ENCODE measurements at places on chromosomes 2 and 18.
A peak's percentile ranks its signal among the peaks of the same experiment; 100 is the strongest.

DNA sequence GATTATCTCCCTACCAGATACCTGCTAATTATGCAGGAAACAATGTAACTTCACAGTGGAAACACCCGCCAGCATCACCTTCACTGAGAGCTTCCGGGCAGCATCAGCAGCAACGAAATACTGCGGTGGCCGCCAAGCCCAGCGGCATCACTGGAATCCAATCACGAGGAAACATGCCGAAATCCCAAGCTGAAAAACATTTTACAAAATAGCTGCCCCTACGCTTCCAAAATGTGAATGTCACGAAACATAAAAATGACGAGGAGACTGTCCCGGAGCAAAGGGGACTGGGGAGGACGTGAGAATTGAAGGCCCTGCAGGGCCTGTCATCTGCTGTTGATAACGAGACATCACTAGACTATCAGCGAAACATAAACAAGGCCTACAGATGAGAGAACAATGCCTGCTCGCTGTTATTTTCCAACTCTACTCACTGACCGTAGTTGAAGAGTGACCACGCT lies 82.6 kb downstream of the HDAC4 start:
- no peak for DNase-seq

DNA sequence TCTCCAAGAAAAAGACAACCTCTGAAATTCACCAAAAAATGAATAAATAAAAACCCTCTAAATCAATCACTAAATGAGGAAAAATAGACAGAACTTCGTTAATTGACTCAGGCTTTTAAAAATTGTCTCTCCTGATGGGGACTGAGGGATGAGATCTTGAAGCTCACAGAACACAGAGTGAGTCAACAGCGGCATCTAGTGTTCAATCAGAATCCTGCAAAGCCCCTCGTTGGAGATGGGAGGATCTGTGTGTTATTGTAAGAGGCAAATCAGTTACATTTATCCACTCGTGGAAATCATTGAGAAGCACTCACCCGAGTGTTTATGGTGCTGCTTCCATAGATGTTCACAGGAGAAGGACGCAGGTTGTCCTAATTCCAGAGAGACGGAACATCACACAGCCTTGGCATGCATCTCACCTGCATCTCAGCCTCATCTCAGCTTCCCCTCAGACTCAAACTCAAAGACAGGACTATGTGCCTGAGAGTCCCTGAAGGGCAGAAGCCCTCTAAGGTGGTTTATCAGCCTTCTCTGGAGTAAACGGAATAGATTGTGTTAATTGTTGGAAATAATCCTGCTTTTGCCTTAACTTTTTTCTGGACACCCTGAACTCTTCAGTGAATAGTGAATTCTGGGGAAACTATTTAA lies 82.0 kb downstream of the MREG start:
- peak; percentile 45 for DNase-seq

DNA sequence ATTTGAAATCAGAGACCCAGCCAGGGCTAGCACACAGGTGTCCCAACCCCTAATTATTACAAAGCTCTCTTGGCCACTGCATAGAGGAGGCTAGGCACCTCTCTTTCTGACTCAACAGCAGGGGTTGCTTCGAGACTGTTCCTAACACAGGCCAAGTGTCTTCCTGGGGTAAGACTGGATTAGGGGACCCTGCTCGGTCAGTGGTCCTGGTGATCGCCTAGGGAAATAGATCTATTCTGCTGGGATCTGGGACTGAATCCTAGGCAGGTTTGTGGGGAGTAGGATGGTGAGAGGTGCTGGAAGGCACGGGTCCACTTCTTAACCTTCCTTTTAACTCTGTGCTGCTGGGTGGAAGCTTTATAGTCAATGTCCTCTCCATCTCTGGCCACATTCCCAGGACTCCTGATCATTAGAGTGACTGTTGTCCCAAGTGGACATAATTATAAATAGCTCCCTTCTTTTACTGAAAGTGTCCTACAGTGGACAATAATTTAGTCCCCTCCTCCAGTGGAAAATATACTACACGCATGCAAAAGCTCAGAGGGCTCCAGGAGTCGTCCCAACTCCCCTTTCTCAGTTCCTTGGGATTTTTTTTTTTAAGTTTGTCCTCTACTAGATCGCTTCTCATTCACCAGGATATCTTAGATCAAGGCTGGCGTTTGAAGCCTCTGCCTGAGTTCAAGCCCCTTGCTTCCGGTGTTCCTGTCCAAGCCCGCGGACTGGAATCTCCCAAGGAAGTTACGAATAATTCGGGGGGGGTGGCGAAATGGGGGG lies 1.3 kb upstream of the TRIB2 start:
- no peak for DNase-seq

DNA sequence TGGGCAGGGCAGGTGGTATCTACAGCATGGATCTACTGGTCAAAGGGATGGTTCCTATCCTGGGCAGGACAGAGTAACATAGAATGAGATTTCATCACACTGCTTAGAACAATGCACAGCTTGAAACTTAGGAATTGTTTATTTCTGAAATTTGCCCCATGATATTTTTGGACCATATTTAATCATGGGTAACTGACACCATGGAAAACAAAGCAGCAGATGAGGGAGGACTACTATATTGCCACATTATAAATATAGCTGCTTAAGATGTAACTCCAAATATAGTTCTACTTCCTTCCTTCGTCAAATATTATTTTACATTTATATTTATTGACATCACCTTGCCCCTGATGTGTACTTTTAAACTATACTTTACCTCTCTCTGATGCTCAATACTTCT lies 254.7 kb downstream of the PTPRM start:
- no peak for DNase-seq

- DNase-seq = peak; percentile 94
Measured at GRCh38 chr2:2703762-2704427, 372.8 kb upstream of the MYT1L start.

- no peak for DNase-seq
Measured at GRCh38 chr18:23550898-23551297, 35.4 kb downstream of the NPC1 start.

GRCh38 chr18:46459789-46460455 lies 197.1 kb downstream of the LOXHD1 start:
- no peak for DNase-seq

GRCh38 chr2:26477126-26477910 lies 606 bp downstream of the OTOF start:
- DNase-seq = no peak

- DNase-seq = no peak
Measured at GRCh38 chr2:133489641-133490410, 78.4 kb downstream of the NCKAP5 start.

- DNase-seq = no peak
Measured at GRCh38 chr2:667332-667999, 9.7 kb downstream of the TMEM18 start.

DNA sequence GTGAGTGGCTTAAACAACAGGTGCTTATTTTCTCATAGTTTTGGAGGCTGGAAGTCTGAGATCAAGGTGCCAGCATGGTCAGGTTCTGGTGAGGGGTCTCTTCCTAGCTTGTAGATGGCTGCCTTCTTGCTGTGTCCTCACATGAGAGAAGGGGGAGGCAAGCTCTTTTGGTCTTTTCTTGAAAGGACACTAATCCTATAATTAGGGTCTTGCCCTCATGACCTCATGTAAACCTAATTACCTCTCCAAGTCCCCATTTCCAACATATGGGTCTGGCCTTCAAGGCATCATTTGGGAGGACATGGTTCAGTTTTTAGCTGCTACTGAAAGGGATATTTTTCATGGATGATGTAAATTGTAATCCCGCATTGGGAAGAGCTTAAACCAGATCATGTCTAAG lies 18.0 kb downstream of the RBM44 start:
- no peak for DNase-seq

DNA sequence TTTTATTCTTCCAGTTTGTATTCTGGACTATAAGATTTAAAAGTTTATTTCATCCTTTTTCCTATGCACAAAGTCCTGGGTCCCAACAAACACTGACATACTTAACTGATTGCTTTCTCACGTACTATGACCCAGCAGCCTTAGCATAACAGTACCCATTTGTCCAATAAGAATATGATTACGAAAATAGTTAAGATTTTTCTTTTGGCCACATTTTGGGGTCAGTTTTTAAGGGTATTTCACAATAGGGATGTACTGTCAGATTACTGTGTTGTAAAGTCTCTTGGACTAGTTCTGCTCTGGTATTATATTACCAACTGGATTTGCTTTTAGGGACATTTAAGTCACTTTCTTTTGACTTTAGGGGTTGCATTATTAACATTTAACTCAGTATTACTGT lies 46.1 kb downstream of the TTC39C start:
- no peak for DNase-seq

DNA sequence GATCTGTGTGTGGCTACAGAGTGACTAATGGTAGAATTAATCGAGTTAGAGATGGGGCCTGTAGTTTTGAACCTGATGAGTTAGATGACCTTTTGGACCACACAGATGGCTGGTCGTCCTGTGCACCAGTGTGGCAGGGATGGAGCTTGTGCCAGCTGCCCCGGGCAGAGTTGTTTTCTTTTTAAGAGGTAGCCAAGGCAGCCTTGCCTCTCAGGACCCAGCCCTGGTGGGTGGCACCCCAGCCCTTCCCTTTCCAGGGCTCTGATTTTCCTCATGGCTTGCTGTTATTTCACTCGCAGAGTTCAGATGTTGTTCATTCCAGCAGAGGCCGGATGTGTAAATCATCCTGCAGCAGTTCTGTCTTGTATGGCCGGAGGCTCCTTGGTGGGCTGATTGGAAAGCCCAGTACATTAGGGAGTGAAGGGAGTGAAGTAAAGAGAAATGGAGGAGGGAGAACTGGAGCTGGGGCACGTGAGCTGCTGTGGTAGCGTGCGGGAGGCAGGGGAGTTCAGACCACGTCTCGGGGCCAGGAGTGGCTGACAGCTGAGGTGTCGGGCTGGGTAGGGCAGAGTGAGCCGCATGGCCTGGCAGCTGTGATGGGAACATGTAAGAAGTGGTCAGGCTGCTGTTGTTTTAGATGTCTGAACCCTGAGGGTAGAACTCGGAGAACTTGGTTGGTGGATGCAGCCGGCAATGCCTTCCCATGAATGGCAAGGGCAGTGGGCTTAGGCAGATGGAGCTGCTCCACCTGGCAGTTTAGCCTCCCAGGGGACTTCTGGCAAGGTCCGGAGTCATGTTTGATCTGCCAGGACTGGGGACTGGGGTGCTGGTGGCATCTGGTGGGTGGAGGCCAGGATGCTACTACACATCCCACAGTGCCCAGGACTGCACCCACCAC lies 28.8 kb downstream of the ASAP2 start:
- DNase-seq = no peak

- no peak for DNase-seq
Measured at GRCh38 chr2:20561637-20562454, 89.1 kb downstream of the HS1BP3 start.

- DNase-seq = peak; percentile 16
Measured at GRCh38 chr2:28326469-28326805, 66.2 kb upstream of the FOSL2 start.

DNA sequence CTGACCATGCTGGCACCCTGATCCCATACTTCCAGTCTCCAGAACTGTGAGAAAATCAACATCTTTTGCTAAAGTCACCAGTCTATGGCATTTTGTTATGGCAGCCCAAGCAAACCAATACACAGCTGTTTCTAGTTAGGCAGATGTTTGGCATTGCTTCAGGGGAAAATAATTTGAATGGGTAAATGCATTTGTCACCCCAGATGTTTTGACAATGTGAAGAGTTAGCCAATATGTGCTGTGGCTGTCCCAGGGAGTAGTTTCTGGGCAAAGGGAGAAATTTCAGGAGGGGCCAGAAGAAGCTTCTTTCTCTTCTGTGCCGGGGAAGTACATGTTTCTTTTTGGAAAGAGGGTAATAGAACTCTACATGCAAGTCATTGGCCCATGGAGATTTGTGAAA lies 619.0 kb downstream of the SLC4A3 start:
- no peak for DNase-seq

GRCh38 chr2:160516547-160517365 lies 23.1 kb upstream of the RBMS1 start:
- no peak for DNase-seq

DNA sequence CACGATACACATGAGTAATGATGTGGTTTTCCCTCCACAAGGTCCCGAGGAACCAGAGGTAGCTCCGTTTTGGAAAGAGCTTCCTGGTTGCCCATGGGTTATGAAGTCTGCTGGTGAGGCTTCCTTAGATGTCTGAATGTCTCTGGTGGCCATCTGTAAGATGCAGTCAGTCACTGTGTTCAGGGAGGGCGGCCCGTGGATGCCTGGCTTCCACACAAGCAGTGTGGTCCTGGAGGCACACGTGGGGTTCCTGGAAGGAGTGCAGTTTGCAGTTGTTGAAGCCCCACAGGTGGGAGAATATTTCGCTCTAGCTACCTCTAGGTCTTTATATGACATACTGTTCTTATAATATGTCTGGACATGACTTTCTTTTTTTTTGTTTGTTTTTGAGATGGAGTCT lies 209.0 kb downstream of the FAM210A start:
- no peak for DNase-seq

DNA sequence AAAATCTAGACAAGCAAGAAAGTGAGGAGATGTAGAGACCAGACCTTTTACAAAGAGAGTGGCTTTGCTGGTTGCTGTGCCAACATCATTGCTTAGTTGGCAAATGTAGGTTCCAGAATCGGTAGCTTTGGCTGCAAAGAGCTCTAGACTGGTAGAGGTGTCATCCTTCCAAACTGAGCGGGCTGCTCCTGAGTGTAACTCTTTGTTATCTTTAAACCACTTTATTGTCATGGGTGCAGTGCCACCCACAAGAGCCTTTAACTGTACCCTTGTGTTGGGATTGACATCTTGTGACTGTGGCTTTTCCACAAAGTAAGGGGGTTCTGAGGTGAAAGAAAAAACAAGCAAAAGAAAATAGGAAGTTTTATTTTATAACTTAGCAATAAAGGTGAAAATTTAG lies 77.2 kb downstream of the TTN start:
- no peak for DNase-seq

- peak; percentile 94 for DNase-seq
Measured at GRCh38 chr2:228446734-228447133, 265.2 kb upstream of the SPHKAP start.

GRCh38 chr2:66080127-66080526 lies 354.8 kb upstream of the MEIS1 start:
- DNase-seq = peak; percentile 28

GRCh38 chr18:31819106-31819924 lies 58.6 kb upstream of the SLC25A52 start:
- peak; percentile 25 for DNase-seq

- peak; percentile 4 for DNase-seq
Measured at GRCh38 chr2:12304564-12305171, 412.1 kb upstream of the TRIB2 start.

- DNase-seq = no peak
Measured at GRCh38 chr2:77005522-77005921, 516.7 kb downstream of the LRRTM4 start.
